Fibroblast of villous mesenchyme (primary cell): ENCODE measurements at places on chromosomes 1 and 21. TPM values are rescaled to one million over a fixed set of nuclear protein-coding genes. Genes with fewer than 3 reads are reported as not detected.

ARHGEF16 gene
- 0.86 and 0.97 TPM in 2 replicates for total RNA-seq

TIE1 gene
- total RNA-seq, result under 0.01 TPM in 2 replicates

SLAMF9 gene
- total RNA-seq, result not detected in 2 replicates

KPRP gene
- not detected in 2 replicates for total RNA-seq

TRIM63 gene
- total RNA-seq, result not detected in 2 replicates

KCNH1 gene
- 11.2 and 14.2 TPM in 2 replicates for total RNA-seq

CNIH3 gene
- total RNA-seq, result 3.9 and 11.3 TPM in 2 replicates

CA6 gene
- not detected in 2 replicates for total RNA-seq

TAS1R3 gene
- under 0.01 TPM in 2 replicates for total RNA-seq

CASZ1 gene
- under 0.01 TPM in 2 replicates for total RNA-seq

PTP4A2 gene
- 388 and 503 TPM in 2 replicates for total RNA-seq

CDA gene
- total RNA-seq, result 1.9 and 3.0 TPM in 2 replicates

ATAD3B gene
- total RNA-seq, result 17.3 and 20.0 TPM in 2 replicates

MEX3A gene
- total RNA-seq, result 1.7 and 1.9 TPM in 2 replicates

CXADR gene
- total RNA-seq, result 0.32 and 0.86 TPM in 2 replicates

OR10Z1 gene
- not detected in 2 replicates for total RNA-seq

ASTN1 gene
- total RNA-seq, result not detected in 2 replicates

SLX9 gene
- 12.1 and 16.4 TPM in 2 replicates for total RNA-seq

TNFSF4 gene
- total RNA-seq, result 45.1 and 127 TPM in 2 replicates

C1orf226 gene
- total RNA-seq, result under 0.01 and 0.86 TPM in 2 replicates

TRABD2B gene
- total RNA-seq, result not detected in 2 replicates

SLC44A5 gene
- total RNA-seq, result under 0.01 TPM in 2 replicates

PPP1R12B gene
- 21.6 and 22.9 TPM in 2 replicates for total RNA-seq

DYNLT5 gene
- 1.7 and 2.9 TPM in 2 replicates for total RNA-seq

YOD1 gene
- 10.6 and 16.0 TPM in 2 replicates for total RNA-seq

PDE4DIP gene
- 42.8 and 120 TPM in 2 replicates for total RNA-seq

NFASC gene
- 1.7 and 1.9 TPM in 2 replicates for total RNA-seq

CADM3 gene
- not detected in 2 replicates for total RNA-seq

ZNF684 gene
- total RNA-seq, result 2.9 and 3.5 TPM in 2 replicates
